Right hindlimb (tissue), 1 donor: ENCODE measurements at places on chromosomes 1 and 21.
A peak's percentile ranks its signal among the peaks of the same experiment; 100 is the strongest.

GRCh38 chr1:24042315-24042714 lies 62.2 kb upstream of the SRSF10 start:
- no peak for DNase-seq

- no peak for DNase-seq
These were observed 50.2 kb downstream of the KCNN3 start for GRCh38 chr1:154819628-154820590.

GRCh38 chr1:52726265-52727113 lies at the start of gene ZYG11B:
Gene ZYG11B, plus strand, starts transcription at chr1:52726453. Its CDS starts 201 bp downstream, at chr1:52726654.
- peak; percentile 96 for DNase-seq

GRCh38 chr1:226882631-226883409 lies 12.4 kb downstream of the PSEN2 start:
- no peak for DNase-seq

GRCh38 chr1:5108740-5109139 lies 454.3 kb downstream of the AJAP1 start:
- no peak for DNase-seq

GRCh38 chr1:104380003-104380402 lies 630.3 kb downstream of the AMY1C start:
- DNase-seq: no peak

DNA sequence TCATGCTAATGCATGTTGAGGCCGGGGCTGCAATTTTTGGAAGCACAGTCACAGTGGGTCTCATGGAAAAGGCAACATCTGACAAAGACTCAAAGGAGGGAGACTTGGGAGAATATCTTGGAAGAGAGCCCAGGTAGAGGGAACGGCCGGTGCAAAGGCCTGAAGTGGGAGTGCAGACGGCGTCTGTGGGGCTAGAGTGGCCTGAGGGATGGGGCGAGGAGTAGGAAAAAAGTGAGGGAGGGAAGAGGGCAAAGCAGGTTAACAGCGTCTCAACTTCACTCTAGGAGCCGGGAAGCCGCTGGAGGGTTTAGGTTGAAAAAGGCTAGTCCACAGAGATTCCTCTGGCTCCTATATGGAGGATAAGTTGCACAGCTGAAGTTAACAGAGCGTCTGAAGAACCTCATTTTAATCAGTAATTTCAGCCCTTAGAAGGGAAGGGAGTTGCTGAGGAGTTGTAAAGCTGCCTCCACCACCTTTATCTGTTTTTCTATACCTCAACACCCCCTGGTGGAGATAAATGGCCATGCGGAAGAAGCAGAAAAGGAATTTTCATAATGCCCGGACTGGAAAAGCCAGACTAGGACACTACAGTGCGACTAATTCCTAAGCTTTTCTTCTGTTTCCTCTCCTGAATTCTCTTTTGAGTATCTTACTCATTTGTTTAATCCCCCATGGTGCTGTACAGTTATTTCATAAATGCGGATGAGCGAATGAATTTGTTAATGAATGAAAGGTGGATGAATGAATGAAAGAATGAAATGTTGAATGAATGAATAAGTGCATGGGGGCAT lies 78.7 kb upstream of the ZNF281 start:
- DNase-seq: peak; percentile 71

DNA sequence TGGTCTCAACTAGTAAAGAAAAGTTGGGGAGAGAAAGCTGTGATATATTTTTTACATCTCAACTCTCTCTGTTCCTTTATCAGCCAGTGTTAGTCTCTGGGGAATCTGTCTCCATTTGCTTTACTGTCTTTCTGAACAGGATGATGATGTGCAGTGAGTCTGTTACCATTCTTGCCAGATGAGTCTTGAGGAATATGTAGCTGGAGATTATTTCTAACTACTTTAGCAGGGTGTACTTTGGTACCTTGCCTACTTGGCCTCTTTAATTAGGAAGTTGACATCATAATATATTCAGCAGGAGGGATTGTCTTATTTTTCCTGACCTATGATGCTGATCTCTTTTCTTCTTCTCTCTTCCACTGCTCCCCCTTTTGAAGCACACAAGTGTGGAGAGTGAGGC lies 15.7 kb upstream of the HAX1 start:
- no peak for DNase-seq

DNA sequence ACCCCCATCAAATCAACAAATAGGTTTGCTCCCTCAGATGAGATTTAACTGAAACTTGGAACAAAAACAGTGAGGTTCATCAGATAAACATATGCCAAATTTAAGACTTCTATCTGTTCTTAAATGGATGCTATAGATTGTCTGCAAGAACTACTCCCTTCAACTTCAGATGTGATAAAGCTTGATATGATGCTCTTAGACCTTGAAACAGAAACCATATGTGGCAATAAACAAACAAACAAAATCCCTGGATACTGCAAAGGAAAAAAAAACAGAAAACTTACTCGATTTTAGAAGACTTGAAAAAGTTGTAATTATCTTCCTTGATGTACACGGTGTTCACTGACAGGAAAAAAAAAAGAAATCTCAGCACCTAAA lies 286.1 kb upstream of the USP25 start:
- no peak for DNase-seq

DNA sequence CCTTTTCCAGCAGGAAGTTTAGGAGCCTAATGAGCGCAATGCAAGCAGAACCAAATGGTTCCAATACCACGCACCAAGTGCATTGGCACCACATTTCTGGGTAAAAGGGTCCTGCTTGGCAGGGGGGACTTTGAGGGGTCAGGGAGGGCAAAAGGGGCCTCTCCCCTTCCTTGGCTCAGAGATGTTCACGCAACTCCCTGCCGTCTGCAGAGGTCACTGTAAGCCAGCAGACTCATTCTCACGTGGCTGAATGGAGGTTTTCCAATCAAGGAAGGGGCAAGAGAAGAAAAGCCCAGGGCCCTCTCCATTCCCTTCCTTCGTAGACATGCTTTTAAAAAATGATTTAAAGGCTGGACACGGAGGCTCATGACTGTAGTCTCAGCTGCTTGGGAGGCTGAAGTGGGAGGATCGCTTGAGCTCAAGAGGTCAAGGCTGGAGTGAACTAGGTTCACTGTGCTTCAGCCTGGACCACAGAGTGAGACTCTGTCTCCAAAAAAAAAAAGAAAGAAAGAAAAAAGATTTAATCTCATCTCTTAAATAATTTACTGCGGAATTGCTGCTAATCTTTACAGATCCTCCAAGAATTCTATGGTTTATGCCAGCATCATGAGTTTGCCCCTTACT lies 80.3 kb downstream of the RUNX3 start:
- DNase-seq: peak; percentile 43

DNA sequence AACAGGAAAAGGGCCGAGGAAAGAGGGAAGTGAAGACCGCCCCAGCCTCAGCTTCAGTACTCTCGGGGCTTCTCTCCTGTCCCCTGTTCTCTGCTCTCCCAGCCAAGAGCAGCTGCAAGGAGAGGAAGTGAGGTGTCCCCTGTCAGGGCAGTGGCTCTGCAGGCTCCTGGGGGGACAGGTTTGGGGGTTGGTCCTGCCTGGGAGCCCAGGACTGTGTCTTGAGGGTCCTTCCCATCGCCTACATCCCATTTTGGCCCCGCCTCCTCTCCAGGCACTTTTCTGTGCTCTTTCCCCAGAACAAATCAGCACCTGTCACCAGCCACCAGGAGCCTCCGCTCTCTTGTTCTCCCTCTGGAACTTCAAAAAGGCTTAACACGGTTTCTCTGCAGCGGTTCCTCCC lies 82.6 kb downstream of the VWA5B1 start:
- DNase-seq: no peak

DNA sequence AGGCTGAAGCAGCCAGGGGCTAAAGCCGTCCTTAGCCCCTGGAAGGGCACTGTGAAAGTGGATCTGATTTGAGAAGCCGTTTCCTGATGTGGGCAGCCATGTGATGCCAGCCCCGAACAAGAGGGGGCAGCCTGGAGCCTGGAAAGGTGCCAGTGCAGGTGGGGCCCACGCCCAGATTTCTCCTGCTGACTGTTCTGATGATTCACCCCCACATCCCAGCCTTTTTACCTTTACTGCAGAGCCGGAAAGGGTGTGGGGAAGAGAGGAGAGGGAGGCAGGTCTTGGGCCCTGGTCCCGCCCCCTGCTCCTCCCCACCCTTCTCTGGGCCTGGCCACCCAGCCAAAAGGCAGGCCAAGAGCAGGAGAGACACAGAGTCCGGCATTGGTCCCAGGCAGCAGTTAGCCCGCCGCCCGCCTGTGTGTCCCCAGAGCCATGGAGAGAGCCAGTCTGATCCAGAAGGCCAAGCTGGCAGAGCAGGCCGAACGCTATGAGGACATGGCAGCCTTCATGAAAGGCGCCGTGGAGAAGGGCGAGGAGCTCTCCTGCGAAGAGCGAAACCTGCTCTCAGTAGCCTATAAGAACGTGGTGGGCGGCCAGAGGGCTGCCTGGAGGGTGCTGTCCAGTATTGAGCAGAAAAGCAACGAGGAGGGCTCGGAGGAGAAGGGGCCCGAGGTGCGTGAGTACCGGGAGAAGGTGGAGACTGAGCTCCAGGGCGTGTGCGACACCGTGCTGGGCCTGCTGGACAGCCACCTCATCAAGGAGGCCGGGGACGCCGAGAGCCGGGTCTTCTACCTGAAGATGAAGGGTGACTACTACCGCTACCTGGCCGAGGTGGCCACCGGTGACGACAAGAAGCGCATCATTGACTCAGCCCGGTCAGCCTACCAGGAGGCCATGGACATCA lies at the start of gene SFN:
SFN (plus strand) TSS at position 369 of the 904 bp plus-strand sequence; CDS start at position 433, 64 bp downstream.
- no peak for DNase-seq

DNA sequence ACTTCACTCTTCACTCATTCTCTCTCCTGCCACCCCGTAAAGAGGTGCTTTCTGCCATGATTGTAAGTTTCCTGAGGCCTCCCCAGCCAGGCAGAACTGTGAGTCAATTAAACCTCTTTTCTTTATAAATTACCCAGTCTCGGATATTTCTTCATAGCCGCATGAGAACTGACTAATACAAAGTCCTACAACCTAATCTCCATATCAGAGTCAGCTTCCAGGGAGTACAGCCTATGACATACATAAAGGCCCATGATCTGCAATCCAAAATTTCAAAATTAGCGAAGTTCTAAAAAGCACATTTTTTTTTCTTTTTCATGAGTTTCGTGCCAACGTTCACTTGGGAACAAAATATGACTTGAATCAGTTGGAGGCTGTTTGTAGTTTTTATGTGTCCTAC lies 256.9 kb upstream of the DUSP10 start:
- no peak for DNase-seq

DNA sequence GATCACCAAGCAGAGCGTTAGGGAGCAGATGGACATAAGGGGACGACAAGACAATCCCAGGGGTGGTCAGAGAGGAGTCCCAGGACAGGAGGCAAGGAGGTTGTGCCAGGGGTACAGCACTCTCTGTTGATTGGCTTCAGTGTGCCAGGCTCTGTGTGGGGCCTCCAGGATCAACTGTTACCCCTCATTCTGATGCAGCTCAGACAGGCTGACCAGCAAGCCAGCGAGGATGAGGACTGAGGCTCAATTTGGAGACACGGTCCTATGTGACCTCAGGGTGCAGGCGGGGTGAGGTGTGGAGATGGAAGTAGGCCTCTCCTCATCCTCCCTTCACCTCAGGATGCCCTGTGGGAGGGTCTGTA lies 4.0 kb downstream of the HYI start:
- no peak for DNase-seq

- no peak for DNase-seq
These were observed 366.1 kb upstream of the DAB1 start for GRCh38 chr1:57789936-57790335.

GRCh38 chr1:236400061-236400603 lies 6.0 kb downstream of the EDARADD start:
- no peak for DNase-seq

- DNase-seq: no peak
These were observed 71.0 kb downstream of the OLFML2B start for GRCh38 chr1:161952607-161953172.

- DNase-seq: no peak
These were observed 48.9 kb upstream of the CAPZB start for GRCh38 chr1:19534281-19534680.

DNA sequence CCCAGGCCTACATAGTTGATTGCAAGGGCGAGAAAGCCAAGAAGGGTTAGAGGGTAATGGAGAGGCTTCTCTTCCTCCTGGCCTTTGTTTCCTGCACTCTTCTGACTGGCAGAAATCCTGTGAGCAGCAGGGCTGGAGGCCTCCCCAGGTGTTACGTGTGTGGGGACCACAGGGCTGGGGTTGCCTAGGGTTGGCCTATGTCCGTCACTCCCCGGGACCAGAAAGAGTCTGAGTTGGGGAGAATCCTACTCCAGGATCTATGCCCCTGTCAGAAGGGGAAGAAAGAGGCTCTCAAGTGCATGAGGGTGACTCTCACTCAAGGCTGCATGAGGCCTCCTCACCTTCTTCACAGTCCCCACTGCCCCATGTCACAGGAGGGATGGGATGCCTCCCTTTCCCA lies 38.5 kb downstream of the IGFN1 start:
- DNase-seq: peak; percentile 5

- DNase-seq: peak; percentile 17
These were observed 251.7 kb downstream of the BRINP3 start for GRCh38 chr1:190226006-190226405.
